ENCODE measurements at places on chromosomes 5 and 9. TPM values are rescaled to one million over a fixed set of nuclear protein-coding genes. Genes with fewer than 3 reads are reported as not detected.

Gene F2RL1
- total RNA-seq: 65.9 TPM

- no peak for DNase-seq
Observed at GRCh38 chr5:68455216-68455615, 239.7 kb downstream of the PIK3R1 start.

GRCh38 chr9:127064335-127064734 lies 58.1 kb downstream of the ANGPTL2 start:
- DNase-seq: no peak

DNA sequence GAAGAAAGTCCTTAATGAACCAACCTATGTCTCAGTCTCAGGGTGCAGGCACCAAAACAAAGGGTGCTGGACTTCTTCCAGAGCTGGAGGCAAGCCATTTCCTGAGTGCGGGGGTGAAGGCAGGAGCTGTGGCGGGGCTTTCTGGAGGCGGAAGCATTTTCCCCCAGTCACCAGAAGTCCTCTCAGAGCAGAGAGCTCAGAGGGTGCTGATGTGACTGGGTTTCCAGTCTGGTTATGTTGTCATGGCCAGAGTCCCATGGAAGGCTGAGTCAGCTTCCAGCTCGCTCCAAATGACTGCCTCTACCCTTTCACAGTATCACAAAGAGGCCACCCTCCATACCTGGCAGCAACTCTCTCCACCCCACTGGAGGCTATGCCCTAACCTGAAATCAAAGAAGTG lies 86.0 kb downstream of the TRPC7 start:
- no peak for DNase-seq

- no peak for DNase-seq
Observed at GRCh38 chr5:150640311-150641005, at the start of gene SYNPO. SYNPO (plus strand) TSS chr5:150640660; CDS start chr5:150648276, 7,616 bp downstream.

DNA sequence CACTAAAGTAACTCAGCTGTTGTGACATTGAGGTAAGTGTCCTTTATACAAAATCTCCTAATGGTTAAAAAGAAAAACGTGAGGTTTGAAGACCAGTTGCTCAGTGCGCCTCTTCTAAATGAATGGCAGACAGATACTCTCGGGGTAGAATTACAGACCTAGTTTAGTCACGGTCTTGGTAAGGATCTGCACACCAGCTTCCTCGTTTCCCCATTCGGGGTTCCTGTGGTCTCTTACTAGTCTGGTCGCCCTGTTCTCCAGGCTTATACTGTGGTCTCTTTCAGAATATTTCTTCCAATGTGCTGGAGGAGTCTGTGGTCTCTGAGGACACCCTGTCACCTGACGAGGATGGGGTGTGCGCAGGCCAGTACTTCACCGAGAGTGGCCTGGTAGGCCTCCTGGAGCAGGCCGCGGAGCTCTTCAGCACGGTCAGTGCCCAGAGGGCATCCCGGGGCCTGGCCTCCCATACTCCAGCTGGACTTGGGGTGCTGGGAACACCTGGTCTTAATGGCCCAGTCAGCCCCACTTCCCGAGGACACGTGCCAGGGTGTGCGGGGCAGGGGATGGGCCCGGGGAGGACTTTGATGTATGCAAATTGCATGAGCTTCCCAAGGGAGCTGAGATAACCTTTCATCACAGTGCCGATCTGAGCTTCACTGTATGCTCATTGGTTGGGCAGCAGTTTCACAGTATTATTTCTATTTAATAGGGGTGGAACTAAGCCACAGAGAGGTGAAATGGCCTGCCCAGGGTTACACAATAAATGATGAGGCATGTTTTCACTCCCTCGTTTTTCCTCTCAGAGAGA lies 224.5 kb downstream of the DOCK8 start:
- DNase-seq: no peak

DNA sequence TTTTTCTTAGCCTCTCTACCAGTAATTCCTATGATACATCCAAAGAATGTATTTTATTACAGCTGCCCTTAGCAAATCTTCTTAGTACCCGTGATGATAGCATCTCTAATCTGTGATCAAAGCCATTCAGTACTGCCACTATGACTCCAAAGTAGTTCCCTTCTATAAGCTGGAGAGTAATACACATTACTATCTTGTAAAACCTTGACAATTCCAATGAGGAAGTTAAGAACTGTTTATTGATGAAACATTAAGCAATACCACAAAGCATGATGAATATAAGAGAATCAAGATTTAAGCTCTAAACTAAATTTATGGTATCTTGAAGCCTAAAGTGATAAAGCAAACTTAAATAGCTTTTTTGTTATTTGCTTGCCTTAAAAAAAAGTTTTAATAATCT lies 86.1 kb downstream of the SMIM23 start:
- no peak for DNase-seq

GRCh38 chr9:103193992-103194391 lies 198.9 kb downstream of the CYLC2 start:
- DNase-seq: no peak

Data from Panc1 (cell line).